ENCODE measurements at places on chromosomes 12 and 14. TPM values are rescaled to one million over a fixed set of nuclear protein-coding genes. Genes with fewer than 3 reads are reported as not detected.

DNA sequence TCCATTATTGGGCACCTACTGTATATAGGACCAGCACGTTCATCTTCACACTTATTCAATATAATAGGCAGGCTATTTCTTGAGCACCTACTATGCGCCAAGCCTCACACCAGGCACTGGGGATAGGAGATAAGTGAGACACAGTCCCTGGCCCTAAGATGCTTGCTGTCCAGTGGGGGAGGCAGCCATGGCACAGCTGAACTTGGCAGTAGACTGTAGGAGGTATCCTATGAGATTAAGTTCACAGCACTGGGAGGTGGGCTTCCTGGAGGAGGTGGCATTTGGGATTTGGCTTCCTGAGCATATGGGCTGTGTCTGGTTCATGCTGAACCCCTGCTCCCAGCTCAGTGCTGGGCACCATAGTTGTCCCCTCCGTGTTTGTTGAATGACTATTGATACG, 65.1 kb downstream of the MVK start:
- DNase-seq = no peak

DNA sequence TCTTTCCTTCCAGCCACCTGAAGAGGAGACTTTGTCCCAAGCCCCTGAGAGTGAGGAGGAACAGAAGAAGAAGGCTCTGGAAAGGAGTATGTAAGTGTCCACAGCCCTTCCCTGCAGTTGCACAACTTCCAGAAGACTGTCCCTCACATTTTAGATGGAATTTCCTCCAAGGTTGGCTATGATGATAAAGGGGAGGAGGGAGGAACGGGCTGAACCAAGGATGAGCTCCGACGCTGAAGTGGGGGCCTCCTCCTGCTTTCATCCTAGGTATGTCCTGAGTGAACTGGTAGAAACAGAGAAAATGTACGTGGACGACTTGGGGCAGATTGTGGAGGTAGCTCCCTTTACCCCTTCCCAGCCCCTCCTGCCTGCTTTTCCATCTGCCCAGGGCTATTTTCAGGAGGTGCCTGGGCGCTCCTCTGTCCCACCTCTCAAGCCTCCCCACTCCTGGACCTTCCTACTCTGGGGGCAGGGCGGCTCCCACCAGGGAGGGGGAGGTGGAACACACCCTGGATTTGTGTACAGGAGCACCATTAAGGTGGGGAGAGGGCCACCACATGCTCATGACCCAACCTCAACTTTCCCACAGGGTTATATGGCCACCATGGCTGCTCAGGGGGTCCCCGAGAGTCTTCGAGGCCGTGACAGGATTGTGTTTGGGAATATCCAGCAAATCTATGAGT, 2.3 kb downstream of the ARHGEF25 start:
- DNase-seq = no peak

DNA sequence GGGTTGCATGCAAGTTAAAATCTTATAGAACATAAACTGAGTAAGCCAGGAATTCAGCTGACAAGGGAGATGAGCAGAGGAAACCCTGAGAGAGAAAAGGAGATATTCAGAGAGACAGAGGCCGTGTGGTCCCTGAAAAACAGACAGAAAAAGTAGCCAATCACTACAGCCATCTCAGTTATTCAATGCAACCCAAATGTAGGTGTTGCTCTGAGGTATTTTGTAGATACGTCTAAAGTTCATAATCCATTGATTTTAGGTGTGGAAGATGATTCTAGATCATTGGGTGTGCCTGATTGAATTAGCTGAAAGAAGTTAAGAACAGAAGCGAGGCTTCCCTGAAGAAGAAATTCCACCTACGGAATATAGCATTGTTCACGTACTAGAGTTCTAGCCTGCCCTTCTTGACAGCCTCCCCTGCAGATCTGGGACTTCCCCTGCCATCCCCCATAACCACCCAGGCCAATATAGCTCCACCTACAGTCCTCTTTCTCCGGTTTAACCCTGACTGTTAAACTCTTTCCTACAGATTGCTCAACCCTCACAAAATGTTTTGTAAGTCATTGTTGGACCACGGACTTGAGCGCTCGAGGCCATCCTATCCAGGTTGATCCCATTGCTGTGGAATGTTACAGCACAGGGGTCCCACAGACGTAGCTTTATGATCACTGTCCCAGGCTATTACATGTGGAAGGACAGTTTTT, 21.7 kb downstream of the AICDA start:
- DNase-seq = no peak

DNA sequence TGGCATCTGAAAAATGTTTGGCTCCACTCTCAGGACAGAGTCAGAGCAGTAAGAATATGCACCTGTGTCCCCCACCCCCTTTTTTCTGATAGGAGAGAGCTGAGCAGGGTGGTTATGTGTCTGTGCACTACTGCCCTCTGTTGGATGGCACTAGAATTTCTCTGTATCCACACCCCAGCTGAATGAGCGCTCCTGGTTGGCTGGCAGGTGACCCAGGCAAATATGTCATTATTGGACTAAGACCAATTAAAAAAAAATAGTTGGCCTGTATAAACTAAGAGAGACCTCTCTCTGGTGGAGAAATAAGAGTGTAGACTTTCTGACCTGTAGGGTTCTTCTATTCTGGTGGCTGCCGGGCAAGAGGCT, 107.0 kb downstream of the PTCSC3 start:
- DNase-seq = no peak

EGLN3 gene
- total RNA-seq = 29.5 TPM
